ENCODE measurements at places on chromosomes 16 and 17. TPM values are rescaled to one million over a fixed set of nuclear protein-coding genes. Genes with fewer than 3 reads are reported as not detected.

The AIPL1 gene
- total RNA-seq, result not detected

The RNF166 gene
- 22.3 TPM for total RNA-seq

The KRTAP4-3 gene
- not detected for total RNA-seq

The KRTAP9-2 gene
- not detected for total RNA-seq

The CDC42EP4 gene
- 47.5 TPM for total RNA-seq

The AATK gene
- 0.35 TPM for total RNA-seq

The OR2C1 gene
- not detected for total RNA-seq

The FOXN1 gene
- total RNA-seq, result 0.12 TPM

The KRTAP9-6 gene
- not detected for total RNA-seq

The ABCC12 gene
- total RNA-seq, result under 0.01 TPM

The CCDC154 gene
- 0.26 TPM for total RNA-seq

The KRTAP9-4 gene
- not detected for total RNA-seq

All from pericardium fibroblast (primary cell).